ENCODE measurements at places on chromosomes 11 and 22.

DNA sequence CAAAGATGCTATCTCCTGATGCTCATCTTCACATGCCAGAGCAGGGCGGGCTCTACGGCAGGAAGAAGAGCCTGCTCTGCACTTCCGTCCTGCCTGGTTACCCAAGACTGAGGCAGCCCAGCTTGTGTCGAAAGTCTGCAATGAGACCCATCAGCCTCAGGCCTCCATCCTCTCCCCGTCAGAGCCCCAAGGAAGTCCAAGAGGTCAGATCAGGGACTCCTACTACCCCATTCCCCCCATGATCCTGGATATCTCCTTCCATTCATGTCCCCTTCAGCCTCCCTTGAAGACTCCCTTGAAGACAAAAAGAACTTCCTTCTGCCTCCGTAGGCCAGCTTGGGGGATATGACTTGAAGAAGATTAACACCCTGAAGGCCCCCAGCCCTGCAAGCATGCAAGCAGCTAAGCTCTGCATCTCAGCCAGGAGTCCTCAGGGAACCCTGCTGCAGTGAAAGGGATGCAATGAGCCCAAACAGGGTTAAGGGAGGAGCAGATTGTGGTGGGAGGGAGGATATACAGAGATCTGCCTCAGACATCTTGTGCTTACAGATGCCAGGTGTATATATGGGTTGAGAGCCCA, 85.6 kb downstream of the TRIM29 start:
- DNase-seq = no peak

DNA sequence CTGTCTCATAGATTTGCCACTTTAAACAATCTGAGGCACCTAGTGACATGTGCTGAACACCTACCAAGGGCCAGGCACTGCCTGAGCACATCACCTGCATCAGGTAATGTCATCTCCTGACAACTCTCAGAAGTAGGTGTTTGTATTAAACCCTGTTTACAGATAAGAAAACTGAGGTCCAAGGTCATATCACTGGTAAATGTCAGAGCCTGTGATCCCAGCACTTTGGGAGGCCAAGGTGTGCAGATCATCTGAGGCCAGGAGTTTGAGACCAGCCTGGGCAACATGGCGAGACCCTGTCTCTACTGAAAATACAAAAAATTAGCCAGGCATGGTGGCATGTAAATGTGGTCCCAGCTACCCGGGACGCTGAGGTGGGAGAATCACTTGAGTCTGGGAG, 39.1 kb upstream of the ACCSL start:
- no peak for DNase-seq

DNA sequence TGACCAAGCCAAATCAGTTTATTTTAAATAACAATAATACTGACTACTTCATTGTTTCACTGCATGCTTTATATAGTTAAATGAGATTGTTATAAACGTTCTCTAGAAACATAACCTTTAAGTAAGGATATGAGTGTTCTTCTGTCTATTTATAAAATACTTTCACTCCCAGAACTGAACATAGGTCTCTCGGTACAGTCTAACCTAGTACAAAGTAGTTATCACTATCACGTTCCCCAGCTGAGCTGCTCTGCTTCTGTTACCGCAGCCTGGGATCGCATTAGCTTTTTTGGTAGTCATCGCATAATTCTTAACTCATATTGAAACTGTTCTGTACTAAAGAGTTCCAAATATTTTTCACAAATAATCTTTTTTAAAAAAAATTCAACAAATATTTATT, 143.6 kb downstream of the WNT11 start:
- no peak for DNase-seq

GRCh38 chr11:46315033-46315738, 32.1 kb upstream of the DGKZ start:
- DNase-seq = peak; percentile 68
